Activated T-cell treated with anti-CD3 and anti-CD28 coated beads, Interleukin-2, amount 50 U/mL, for 72 hours (primary cell): ENCODE measurements at places on chromosomes 3 and 15. TPM values are rescaled to one million over a fixed set of nuclear protein-coding genes. Genes with fewer than 3 reads are reported as not detected.

TRIM71 gene
- 0.07 TPM for total RNA-seq

PLSCR5 gene
- not detected for total RNA-seq

PPIB gene
- total RNA-seq = 228 TPM

ARHGEF26 gene
- 0.32 TPM for total RNA-seq

IQCF5 gene
- not detected for total RNA-seq

CHRFAM7A gene
- total RNA-seq = 3.7 TPM

RLBP1 gene
- 0.53 TPM for total RNA-seq

MON1A gene
- 9.1 TPM for total RNA-seq

CCDC39 gene
- not detected for total RNA-seq

ZFYVE19 gene
- total RNA-seq = 29.8 TPM

DNA sequence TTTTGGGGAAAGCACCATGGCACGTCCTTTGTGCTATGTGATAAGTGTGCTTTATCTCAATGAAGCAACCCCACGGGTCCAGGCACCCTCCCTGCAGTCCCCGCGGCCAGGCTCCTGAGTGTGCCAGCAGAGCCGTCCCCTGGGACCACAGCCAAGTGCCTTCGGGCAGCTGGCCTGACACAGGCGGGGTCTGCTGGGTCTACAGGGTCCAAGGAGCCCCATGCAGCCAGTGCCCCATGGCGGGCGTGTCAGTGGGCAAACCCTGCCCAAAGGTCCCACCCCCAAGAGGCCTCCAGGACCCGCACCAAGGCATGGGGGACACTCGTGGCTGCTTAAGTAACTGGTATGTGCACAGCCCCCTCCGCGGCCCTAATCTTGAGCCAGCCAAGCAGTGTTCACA lies 35.3 kb downstream of the KLHL25 start:
- H3K4me3 ChIP-seq = no peak overlapping the region
- H3K27ac ChIP-seq = no peak overlapping the region
- H3K27me3 ChIP-seq = no peaks in the 10 kb centered on the region
- H3K4me1 ChIP-seq = no peaks in the 10 kb centered on the region

DNA sequence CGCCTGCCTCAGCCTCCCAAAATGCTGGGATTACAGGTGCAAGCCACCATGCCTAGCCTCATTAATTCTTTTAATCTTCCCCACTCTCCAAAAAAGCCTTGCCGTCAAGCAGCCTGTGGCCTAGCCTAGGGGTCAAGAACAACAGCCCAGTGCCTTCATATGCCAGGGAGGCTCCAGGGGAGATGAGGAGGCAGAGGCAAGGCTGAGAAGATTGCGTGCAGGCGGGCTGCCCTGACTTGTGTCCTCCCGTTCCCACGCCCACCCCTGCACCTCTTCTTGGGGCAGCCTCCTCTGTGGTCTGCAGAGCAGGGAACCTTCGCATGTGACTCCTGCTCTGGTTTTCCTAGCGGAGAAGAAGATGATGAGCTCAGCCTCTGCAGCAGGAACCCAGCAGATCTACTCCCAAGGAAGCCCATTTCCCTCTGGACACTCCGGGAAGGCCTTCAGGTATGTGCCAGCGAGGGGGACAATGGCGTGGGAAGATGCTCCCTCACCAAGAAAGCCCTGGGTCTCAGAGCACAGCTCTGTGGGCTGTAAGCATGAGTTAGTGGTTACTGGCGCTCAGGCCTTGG lies 118.5 kb upstream of the ABHD17C start:
- H3K27me3 ChIP-seq = no peaks in the 10 kb centered on the region
- no peak for DNase-seq
- no peak overlapping the region for H3K4me3 ChIP-seq

DNA sequence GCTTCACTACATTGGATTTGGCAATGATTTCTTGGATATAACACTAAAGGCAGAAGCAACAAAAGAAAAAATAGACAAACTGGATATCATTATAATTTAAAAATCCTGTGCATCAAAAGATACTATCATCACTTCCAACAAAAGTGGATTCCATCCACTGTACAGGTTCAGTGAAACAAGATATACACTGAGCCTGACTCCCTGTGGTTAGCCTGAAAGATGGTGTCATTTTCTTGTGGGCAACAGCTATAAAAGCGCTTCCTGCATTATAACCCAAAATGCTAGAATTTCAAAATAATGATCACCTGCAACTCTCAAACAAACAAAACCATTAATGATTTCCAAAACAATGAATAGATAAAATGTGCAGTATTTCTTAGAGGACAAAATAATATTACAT lies 39.6 kb upstream of the TBC1D23 start:
- no peak for DNase-seq
- H3K27ac ChIP-seq = no peak overlapping the region
- no peak overlapping the region for H3K4me3 ChIP-seq
- H3K4me1 ChIP-seq = no peaks in the 10 kb centered on the region
- peaks cover 7% of the 10 kb centered on the region for H3K36me3 ChIP-seq
- H3K27me3 ChIP-seq = peaks cover 6% of the 10 kb centered on the region

GRCh38 chr3:142929890-142930289 lies 33.6 kb downstream of the PAQR9 start:
- no peak overlapping the region for H3K4me3 ChIP-seq
- no peaks in the 10 kb centered on the region for H3K36me3 ChIP-seq
- H3K27ac ChIP-seq = no peak overlapping the region
- peaks cover 32% of the 10 kb centered on the region for H3K27me3 ChIP-seq
- no peaks in the 10 kb centered on the region for H3K4me1 ChIP-seq

GRCh38 chr3:23004971-23005370 lies 198.2 kb upstream of the UBE2E2 start:
- no peak for DNase-seq
- H3K36me3 ChIP-seq = no peaks in the 10 kb centered on the region
- H3K27ac ChIP-seq = no peak overlapping the region
- no peak overlapping the region for H3K4me3 ChIP-seq
- no peaks in the 10 kb centered on the region for H3K27me3 ChIP-seq

DNA sequence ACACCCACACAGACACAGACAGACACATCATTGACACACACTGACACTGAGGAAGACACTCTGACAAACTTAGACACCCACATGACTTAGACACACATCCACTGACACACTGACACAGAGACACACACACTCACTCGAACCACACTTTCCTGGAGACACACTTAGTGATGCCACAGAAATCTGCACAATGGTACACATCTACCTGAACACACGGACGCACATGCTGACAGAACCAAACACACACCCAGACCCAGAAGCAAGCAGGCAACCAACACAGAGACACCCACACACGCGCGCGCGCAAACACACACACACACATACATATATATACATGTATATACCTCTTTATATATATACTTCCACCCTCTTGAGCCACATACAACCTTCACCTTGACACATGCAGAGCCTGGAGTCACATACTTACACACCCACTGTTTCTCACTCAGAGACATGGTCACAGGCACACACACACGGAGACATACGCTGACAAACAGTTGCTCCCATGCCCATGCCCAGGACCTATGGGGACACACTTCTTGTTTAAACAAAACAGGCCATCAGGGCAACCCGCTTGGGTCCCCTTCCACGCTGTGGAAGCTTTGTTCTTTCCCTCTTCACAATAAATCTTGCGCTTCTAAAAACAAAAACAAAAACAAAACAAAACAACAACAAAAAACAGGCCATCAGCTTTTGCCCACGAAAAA lies 913 bp upstream of the SCN5A start:
- H3K27ac ChIP-seq = no peak overlapping the region
- H3K4me3 ChIP-seq = no peak overlapping the region
- peaks cover 15% of the 10 kb centered on the region for H3K27me3 ChIP-seq
- DNase-seq = peak; percentile 10
- H3K4me1 ChIP-seq = peaks cover 9% of the 10 kb centered on the region
- H3K36me3 ChIP-seq = no peaks in the 10 kb centered on the region

DNA sequence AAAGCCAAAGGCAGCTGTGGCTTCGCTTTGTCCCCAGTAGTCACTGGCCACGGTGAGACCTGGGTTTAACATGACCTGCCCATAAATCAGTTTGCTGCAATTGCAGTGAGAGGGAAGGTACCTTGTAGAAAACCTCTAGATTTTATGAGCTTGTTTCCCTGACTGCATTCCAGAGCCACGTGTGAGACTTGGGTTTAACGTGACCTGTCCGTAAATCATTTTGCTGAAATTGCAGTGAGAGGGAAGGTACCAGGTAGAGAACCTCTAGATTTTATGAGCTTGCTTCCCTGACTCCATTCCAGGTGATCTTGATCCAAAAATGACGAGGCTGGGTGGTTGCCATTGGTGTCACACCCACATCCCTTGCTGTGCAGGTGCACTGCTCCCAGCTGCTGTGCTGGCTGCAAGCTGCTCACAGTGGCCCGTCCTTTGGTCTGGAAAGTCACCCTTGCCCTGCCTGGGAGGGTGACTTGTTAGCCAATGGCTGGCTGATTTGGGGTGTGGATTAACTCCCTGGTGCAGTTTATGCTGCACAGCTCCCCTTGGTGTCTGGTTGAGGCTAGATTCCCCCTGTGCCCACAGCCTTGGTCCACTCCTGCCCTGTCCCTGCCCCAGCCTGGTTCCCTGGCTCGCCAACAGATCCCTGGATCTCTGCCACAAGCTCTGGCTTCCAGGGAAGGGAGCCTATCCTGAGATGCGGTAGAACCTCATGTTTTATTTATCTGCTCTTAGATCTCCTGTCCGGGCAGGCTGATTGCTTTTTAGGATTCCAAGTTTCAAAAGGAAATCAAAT lies 192.7 kb upstream of the CTDSPL start:
- no peaks in the 10 kb centered on the region for H3K36me3 ChIP-seq
- H3K27me3 ChIP-seq = no peaks in the 10 kb centered on the region
- no peak overlapping the region for H3K4me3 ChIP-seq
- H3K4me1 ChIP-seq = no peaks in the 10 kb centered on the region
- DNase-seq = no peak

DNA sequence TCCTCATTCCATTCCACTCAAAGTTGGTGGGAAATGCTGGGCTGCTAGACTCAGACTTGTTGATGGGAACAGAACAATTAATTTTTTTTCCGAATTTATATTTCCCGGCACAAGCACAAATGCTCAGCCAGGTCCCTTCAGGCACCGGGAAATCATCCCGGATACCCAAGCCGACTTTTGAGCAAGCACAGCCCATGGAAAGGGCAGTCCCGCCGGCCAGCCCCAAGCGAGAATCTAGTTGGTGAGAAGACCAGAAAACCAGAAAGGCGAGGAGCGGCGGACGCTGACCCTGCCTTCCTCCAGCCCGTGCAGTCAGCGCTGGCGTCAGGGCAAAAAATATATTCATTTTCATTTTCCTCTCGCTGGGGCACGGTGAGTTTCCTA lies 763 bp upstream of the ZIC4 start:
- peaks cover 83% of the 10 kb centered on the region for H3K27me3 ChIP-seq
- H3K4me3 ChIP-seq = no peak overlapping the region
- no peak for DNase-seq
- peaks cover 18% of the 10 kb centered on the region for H3K36me3 ChIP-seq

- no peaks in the 10 kb centered on the region for H3K36me3 ChIP-seq
- H3K27ac ChIP-seq = no peak overlapping the region
- no peak for DNase-seq
- H3K27me3 ChIP-seq = peaks cover 5% of the 10 kb centered on the region
Observed at GRCh38 chr15:75199357-75199940, 2.2 kb upstream of the C15orf39 start.

- H3K27me3 ChIP-seq = no peaks in the 10 kb centered on the region
- no peak for DNase-seq
- H3K4me3 ChIP-seq = no peak overlapping the region
- H3K4me1 ChIP-seq = no peaks in the 10 kb centered on the region
- no peak overlapping the region for H3K27ac ChIP-seq
- no peaks in the 10 kb centered on the region for H3K36me3 ChIP-seq
Observed at GRCh38 chr3:176905331-176905730, 292.0 kb downstream of the TBL1XR1 start.

DNA sequence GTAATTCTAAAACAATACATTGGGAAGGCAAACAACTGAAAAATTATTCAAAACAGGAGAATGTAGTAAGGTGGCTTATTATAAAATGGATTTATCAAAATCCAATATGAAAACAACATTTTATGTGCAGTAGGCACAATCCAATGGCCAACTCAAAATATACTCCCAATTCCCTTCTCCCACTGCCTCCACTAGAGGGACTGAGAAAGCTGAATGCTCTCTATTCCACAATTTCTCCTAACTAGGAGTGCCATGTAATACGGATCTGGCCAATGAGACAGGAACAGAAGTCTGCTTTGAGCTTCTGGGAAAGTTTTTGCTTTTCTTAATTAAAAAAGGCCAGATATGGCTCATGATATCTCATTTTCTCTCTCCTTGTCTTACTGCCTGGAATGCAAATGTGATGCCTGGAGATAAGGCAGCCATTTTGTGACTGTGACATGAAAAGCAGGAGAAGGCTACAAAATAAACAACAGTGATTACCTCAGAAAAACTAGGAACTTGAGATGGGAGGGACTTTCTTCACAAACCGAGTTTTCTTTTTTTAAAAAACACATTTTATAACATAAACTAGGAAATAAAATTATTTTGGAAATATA lies 18.8 kb upstream of the VGLL4 start:
- no peaks in the 10 kb centered on the region for H3K4me1 ChIP-seq
- no peak overlapping the region for H3K27ac ChIP-seq
- DNase-seq = no peak
- no peaks in the 10 kb centered on the region for H3K36me3 ChIP-seq
- H3K27me3 ChIP-seq = no peaks in the 10 kb centered on the region
- H3K4me3 ChIP-seq = no peak overlapping the region

- no peaks in the 10 kb centered on the region for H3K27me3 ChIP-seq
- H3K36me3 ChIP-seq = no peaks in the 10 kb centered on the region
- DNase-seq = no peak
- H3K4me1 ChIP-seq = peaks cover 31% of the 10 kb centered on the region
- H3K4me3 ChIP-seq = no peak overlapping the region
Observed at GRCh38 chr3:107633327-107634098, 110.8 kb downstream of the BBX start.

GRCh38 chr3:62781121-62781520 lies 94.1 kb downstream of the CADPS start:
- H3K4me3 ChIP-seq = no peak overlapping the region
- H3K36me3 ChIP-seq = no peaks in the 10 kb centered on the region
- no peaks in the 10 kb centered on the region for H3K27me3 ChIP-seq
- DNase-seq = no peak
- H3K4me1 ChIP-seq = no peaks in the 10 kb centered on the region
- H3K27ac ChIP-seq = no peak overlapping the region

DNA sequence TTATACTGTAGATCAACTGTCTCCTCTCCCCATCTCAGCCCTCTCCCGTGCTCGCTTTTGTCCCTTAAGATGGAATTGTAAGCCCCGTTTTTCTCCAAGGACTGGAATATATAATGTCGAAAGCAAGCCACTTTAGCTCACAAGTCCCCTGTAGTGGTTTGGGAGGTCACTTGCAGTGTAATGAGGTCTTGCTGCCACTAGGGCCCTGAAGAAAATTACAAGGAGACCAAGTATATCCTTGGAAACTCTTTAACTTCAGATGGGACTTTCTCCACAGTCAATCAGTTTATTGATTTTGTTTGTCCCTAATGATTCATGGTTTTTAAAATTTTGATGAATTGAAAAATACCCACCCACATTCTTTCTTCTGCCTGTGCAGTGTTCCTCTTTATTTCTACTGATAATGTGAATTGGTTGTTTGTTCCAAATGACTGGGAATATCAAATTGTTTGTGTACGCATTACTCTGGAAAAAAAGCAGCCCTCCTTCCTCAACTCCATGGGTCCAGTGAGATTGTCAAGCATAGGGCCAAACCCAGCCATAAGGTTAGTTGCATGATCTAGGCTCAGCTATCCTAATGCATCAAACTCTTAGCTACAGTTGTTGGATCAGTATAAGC lies 294.8 kb downstream of the MCTP2 start:
- H3K4me3 ChIP-seq = no peak overlapping the region
- H3K4me1 ChIP-seq = no peaks in the 10 kb centered on the region
- H3K36me3 ChIP-seq = no peaks in the 10 kb centered on the region
- no peak for DNase-seq

- no peak overlapping the region for H3K27ac ChIP-seq
- DNase-seq = no peak
- H3K27me3 ChIP-seq = peaks cover 4% of the 10 kb centered on the region
- H3K4me3 ChIP-seq = no peak overlapping the region
- peaks cover 47% of the 10 kb centered on the region for H3K4me1 ChIP-seq
Observed at GRCh38 chr15:39936187-39936586, 2.3 kb downstream of the EIF2AK4 start.
